Uterus (tissue), 4 donors: ENCODE measurements at places on chromosomes 2 and 18. TPM values are rescaled to one million over a fixed set of nuclear protein-coding genes. Genes with fewer than 3 reads are reported as not detected.

DNA sequence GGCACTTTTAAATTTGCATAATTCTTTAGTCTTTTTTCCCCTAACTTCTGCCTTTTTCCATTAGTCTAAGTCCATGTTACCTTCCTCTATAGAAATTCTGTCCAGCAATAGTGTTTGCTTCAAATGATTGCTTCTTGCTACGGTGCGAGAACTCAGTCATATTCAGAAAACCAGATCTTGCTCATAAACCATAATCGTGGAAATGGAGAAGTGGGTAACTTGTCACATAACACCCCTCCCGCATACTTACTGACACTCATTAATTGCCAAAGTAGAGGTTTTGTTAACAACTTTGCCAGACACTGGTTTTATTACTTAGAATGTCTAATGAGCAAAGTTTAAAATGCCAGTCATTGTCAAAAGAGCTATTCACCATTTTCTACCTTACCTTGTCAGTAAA, 94.3 kb upstream of the TWSG1 start:
- no peaks in the 10 kb centered on the region for H3K4me1 ChIP-seq
- no peak overlapping the region for H3K4me3 ChIP-seq
- H3K36me3 ChIP-seq, result no peaks in the 10 kb centered on the region
- H3K27ac ChIP-seq, result no peak overlapping the region
- no peak for DNase-seq

DNA sequence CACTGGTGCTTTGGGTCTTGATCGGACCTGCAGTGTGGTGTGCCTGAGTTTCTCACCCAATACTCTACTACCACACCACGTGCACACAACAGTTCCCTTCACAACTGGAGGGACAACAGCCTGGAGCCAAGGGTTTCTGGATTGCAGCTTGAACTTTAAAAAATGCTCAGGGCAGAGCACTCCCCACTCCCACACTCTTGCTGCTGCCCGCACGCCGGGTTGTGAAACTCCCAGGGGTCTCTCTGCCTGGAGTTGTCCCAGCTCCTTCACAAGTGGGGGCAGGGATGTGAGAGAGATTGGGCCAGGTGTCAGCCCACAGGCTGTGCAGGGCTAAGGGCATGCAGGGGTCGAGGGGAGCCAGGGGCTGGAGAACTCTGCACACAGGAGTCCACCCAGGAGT, 89.4 kb downstream of the GALR1 start:
- no peak overlapping the region for H3K4me3 ChIP-seq
- no peaks in the 10 kb centered on the region for H3K36me3 ChIP-seq
- no peak for DNase-seq
- no peaks in the 10 kb centered on the region for H3K27me3 ChIP-seq

GRCh38 chr2:239399433-239399920, 1.3 kb downstream of the HDAC4 start:
- peak overlapping the region; percentile 26 for H3K4me3 ChIP-seq
- peak overlapping the region; percentile 89 for H3K27ac ChIP-seq
- no peaks in the 10 kb centered on the region for H3K27me3 ChIP-seq
- H3K36me3 ChIP-seq, result no peaks in the 10 kb centered on the region

DNA sequence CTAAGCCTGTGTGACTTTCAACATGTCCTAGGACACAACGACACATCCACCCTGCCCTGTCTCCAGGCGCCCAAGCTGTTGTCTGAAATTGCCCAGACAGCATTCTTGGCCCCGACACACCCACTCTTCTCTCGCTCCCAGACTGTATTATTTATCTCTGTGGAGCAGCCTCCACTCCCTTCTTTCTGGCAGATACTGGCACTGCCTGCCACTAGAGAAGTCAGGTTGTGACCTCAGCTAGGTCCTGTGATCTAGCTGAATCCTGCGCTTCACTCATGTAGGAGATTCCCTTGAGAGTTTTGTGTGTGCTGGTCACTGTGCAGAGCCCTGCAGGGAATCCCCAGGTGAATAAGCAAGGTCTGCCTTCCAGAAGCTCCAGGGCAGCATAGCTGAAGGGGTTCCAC, 77.1 kb upstream of the TNP1 start:
- no peak overlapping the region for H3K4me3 ChIP-seq
- H3K36me3 ChIP-seq, result no peaks in the 10 kb centered on the region
- H3K27ac ChIP-seq, result no peak overlapping the region
- no peak for DNase-seq
- H3K4me1 ChIP-seq, result no peaks in the 10 kb centered on the region

GRCh38 chr2:23603581-23603980, 218.6 kb downstream of the KLHL29 start:
- H3K4me3 ChIP-seq, result no peak overlapping the region
- no peaks in the 10 kb centered on the region for H3K4me1 ChIP-seq
- no peak for DNase-seq
- H3K27ac ChIP-seq, result no peak overlapping the region
- H3K36me3 ChIP-seq, result no peaks in the 10 kb centered on the region
- no peaks in the 10 kb centered on the region for H3K27me3 ChIP-seq

DNA sequence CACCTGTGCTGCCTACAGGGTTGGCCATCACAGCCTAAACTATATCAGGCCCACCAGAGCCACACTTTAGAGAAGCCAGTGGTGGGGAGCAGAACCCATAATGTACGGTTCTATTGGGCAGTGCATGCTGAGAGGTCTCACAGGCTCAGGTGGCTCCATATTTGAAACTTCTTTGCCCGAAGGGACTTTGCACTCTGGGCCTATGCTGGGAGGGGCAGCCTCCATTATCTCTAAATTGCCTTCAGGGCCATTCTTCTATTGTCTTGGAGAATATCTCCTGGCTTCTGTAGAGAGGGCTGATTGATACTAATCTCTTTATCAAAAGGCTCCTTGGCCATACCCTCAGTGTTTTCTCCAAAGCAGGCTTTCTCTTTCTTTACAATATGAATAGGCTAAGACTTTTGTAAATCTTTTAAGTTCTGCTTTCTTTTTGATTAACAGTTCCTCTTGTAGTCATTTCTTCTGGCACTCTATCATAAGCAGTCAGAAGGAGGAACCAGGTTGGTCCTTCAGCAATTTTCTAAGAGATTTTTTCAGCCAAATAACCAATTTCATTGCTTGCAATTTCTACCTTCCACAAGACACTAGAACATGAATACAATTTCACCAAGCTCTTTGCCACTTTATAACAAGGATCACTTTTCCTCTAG, 44.5 kb downstream of the RPE start:
- no peaks in the 10 kb centered on the region for H3K27me3 ChIP-seq
- H3K36me3 ChIP-seq, result no peaks in the 10 kb centered on the region
- DNase-seq, result no peak
- H3K4me3 ChIP-seq, result no peak overlapping the region

GRCh38 chr2:37418956-37419355, 74.5 kb downstream of the QPCT start:
- no peaks in the 10 kb centered on the region for H3K36me3 ChIP-seq
- no peaks in the 10 kb centered on the region for H3K4me1 ChIP-seq
- no peak for DNase-seq

DNA sequence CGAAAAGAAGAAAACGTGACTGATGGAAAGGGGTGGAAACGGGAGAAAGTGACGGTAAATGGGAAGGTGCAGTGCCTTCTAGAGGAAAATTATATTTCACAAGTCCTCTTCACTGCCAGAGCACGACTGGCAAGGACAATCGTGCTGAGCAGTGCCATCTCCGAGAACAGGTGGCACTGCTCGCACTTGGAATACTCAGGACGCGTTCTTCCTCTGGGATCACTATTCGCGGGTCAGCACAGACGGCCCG, 364 bp downstream of the STAT1 start:
- H3K27ac ChIP-seq, result peak overlapping the region; percentile 90
- H3K4me1 ChIP-seq, result peaks cover 3% of the 10 kb centered on the region
- H3K4me3 ChIP-seq, result peak overlapping the region; percentile 70

GRCh38 chr2:218618102-218618860, 10.6 kb downstream of the PLCD4 start:
- no peaks in the 10 kb centered on the region for H3K36me3 ChIP-seq
- no peak overlapping the region for H3K27ac ChIP-seq

GRCh38 chr2:3899536-3900155, 196.3 kb downstream of the DCDC2C start:
- no peaks in the 10 kb centered on the region for H3K36me3 ChIP-seq
- no peak for DNase-seq
- H3K4me3 ChIP-seq, result no peak overlapping the region
- H3K4me1 ChIP-seq, result no peaks in the 10 kb centered on the region

DNA sequence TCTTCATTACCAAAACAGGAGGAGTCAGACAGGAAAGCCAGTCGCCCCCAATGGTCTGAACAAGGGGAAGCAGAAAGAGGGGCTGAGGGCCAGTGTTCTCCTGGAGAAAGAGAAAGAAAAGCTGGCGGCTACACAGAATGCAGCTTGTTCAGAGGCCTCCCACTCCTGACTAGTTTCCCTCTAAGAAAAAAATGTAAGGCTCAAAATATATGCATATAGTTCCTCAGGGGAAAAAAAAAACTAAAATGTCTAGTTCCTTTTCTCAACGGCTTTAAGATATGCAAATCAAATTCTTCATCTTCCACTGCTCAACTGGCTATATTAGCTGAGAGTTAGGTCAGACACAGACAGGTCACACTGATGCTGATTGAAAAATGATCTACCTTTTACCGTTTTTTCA, 18.6 kb downstream of the MBOAT2 start:
- no peak overlapping the region for H3K4me3 ChIP-seq
- H3K4me1 ChIP-seq, result no peaks in the 10 kb centered on the region
- DNase-seq, result no peak

DNA sequence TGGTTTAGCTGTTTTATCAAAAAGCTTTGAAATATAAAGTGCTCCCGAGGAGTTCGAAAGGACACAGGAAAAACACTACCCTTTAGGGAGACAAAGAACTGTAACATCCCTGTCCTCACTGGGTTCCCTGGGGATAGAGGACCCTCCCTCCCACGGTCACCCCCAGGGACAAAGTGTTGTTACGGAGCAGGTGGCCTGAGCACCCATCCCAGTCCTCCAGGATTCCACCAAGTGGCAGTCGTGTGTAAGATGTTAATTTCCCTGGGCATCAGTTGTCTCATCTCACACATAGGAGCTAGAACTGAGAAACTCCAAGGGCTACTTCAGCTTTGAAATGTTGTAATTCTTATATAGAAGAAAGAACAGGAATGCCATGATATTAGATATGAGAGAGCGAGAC, 137.7 kb downstream of the ALK start:
- H3K4me1 ChIP-seq, result no peaks in the 10 kb centered on the region
- DNase-seq, result no peak
- H3K4me3 ChIP-seq, result no peak overlapping the region
- no peak overlapping the region for H3K27ac ChIP-seq
- no peaks in the 10 kb centered on the region for H3K27me3 ChIP-seq

- no peaks in the 10 kb centered on the region for H3K36me3 ChIP-seq
- no peak overlapping the region for H3K27ac ChIP-seq
- H3K27me3 ChIP-seq, result no peaks in the 10 kb centered on the region
- H3K4me1 ChIP-seq, result no peaks in the 10 kb centered on the region
- DNase-seq, result no peak
- H3K4me3 ChIP-seq, result no peak overlapping the region
Observed at GRCh38 chr18:649341-649740, 8.1 kb upstream of the TYMS start.

GRCh38 chr2:224085811-224086210, 46.7 kb upstream of the SERPINE2 start:
- H3K27ac ChIP-seq, result no peak overlapping the region
- no peaks in the 10 kb centered on the region for H3K36me3 ChIP-seq

DNA sequence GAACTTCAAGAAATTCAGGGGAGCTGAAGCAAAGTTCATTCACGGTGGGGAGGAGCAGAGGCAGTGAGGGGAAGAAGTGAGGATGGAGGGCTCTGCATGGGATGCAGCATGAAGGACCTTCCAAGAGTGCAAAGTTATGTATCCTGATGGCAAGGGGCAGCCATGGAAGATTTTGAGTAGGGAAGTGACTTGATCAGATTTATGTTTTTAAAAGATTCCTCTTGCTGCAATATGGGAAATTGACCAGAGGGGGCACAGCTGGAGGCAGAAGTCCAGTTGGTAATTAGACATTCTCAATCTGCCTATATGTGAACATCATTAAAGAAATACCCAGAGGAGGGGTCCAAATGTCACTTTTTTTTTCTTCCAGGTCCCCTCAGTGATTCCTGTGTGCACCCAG, 21.5 kb upstream of the ANXA4 start:
- H3K4me3 ChIP-seq, result no peak overlapping the region
- no peak overlapping the region for H3K27ac ChIP-seq
- H3K4me1 ChIP-seq, result no peaks in the 10 kb centered on the region
- no peaks in the 10 kb centered on the region for H3K36me3 ChIP-seq
- H3K27me3 ChIP-seq, result no peaks in the 10 kb centered on the region

- no peaks in the 10 kb centered on the region for H3K36me3 ChIP-seq
- peak overlapping the region; percentile 83 for H3K27ac ChIP-seq
- peaks cover 4% of the 10 kb centered on the region for H3K4me1 ChIP-seq
- DNase-seq, result peak; percentile 20
- no peak overlapping the region for H3K4me3 ChIP-seq
Observed at GRCh38 chr2:128320192-128320905, 1.7 kb upstream of the HS6ST1 start.

- no peaks in the 10 kb centered on the region for H3K27me3 ChIP-seq
- H3K27ac ChIP-seq, result no peak overlapping the region
- no peak for DNase-seq
- no peaks in the 10 kb centered on the region for H3K36me3 ChIP-seq
- H3K4me3 ChIP-seq, result no peak overlapping the region
- H3K4me1 ChIP-seq, result no peaks in the 10 kb centered on the region
Observed at GRCh38 chr2:143776526-143777297, 647.5 kb downstream of the ARHGAP15 start.

Gene KIF5C
- total RNA-seq, result 1.4 TPM

Gene SPC25
- 0.43 TPM for total RNA-seq

Gene IMMT
- 48.5 TPM for total RNA-seq

Gene SULT1C2
- total RNA-seq, result 3.6 TPM

Gene GPBAR1
- 0.91 TPM for total RNA-seq

Gene SMYD1
- total RNA-seq, result not detected

Gene IL36B
- total RNA-seq, result not detected

Gene ADAM23
- 0.59 TPM for total RNA-seq

Gene CEBPZ
- total RNA-seq, result 66.8 TPM
